ENCODE measurements at places on chromosomes 6 and 20.
A peak's percentile ranks its signal among the peaks of the same experiment; 100 is the strongest.

- peak; percentile 91 for DNase-seq
These were observed at the start of the genes QRSL1 and RTN4IP1 for GRCh38 chr6:106629103-106629858. Gene QRSL1, plus strand, starts transcription at chr6:106629578. Its CDS starts 104 bp downstream, at chr6:106629682. Gene RTN4IP1, minus strand, starts transcription at chr6:106629498. Its CDS starts 477 bp downstream, at chr6:106629021.

DNA sequence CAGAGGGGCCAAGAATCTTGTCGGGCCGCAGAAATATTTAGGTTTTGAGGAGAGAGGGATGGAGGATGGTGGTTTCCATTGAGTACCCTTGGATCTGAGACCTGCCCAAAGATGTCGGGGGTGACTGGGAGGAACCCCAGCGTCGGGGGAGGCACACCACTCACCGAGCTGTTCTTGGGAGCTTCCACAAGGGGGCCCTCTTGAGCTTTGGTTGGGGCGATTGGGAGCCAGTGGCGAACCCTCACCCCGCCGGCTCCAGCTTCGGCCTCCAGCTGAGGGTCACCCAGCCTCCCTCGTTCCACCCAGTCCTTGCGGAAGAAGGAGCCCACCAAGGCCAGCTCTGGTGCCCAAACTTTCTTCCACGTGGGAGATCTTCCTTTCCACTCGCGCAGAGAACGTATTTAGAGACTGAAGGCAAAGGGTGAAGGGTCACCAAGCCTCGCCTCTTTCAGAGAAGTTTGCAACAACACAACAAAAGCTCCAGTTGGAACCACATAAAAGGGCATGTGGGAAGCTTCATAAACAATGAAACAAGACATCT is 33.6 kb downstream of the APCDD1L start:
- DNase-seq = peak; percentile 28

GRCh38 chr6:97085772-97086171 is 161.2 kb downstream of the KLHL32 start:
- peak; percentile 7 for DNase-seq

DNA sequence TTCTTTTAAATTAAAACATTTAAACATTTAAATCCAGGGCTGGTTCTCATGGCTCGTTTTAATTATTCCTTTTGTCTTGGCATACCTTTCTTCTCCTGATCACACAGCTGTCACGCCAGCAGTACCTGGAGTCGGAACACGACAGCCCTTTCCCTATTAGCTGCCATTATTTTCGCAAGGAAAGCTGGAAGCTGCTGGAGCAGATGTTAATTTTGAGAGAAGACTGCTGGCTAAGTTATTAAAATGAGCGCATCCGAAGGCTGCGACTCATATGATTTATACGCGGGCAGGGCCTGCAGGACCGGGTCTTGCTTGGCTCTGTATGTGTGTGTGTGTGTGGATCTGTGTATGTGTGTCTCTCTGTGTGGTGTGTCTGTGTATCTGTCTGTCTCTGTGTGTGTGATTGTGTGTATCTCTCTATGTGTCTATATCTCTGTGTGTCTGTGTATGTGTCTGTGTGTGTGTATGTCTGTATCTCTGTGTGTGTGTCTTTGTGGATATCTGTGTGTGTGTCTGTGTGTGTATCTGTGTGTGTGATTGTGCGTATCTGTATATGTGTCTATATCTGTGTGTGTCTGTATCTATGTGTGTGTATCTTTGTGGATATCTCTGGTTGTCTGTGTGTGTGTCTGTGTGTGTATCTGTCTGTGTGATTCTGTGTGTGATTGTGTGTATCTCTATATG is 191.5 kb downstream of the CDH4 start:
- DNase-seq = peak; percentile 48

- DNase-seq = no peak
These were observed 1.4 kb upstream of the SRXN1 start for GRCh38 chr20:654417-654750.

- DNase-seq = peak; percentile 9
These were observed 20.1 kb downstream of the SEC23B start for GRCh38 chr20:18527836-18528235.

DNA sequence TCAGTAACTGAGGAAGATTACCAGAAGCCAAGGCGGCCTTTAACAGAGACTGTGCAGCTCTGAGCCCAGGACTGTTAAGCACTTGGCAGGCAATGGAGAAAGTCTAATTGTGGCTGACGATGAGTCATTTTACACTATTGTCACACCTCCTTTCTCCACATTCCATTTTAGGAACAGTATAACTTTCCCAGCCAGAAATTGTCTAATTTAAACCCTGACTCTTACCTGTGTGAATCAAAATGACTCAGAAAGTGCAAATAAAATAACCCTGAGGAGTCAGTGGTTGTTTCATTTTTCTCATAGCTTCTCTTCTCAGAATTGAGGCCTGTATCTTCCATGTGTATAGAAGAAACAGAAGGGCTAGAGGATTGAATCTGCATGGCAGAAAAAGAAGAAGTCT is 40.0 kb upstream of the OPN5 start:
- DNase-seq = peak; percentile 44

- no peak for DNase-seq
These were observed 92.4 kb downstream of the NCR2 start for GRCh38 chr6:41427642-41428335.

GRCh38 chr6:2101213-2101612 is 144.2 kb downstream of the GMDS start:
- DNase-seq = no peak

DNA sequence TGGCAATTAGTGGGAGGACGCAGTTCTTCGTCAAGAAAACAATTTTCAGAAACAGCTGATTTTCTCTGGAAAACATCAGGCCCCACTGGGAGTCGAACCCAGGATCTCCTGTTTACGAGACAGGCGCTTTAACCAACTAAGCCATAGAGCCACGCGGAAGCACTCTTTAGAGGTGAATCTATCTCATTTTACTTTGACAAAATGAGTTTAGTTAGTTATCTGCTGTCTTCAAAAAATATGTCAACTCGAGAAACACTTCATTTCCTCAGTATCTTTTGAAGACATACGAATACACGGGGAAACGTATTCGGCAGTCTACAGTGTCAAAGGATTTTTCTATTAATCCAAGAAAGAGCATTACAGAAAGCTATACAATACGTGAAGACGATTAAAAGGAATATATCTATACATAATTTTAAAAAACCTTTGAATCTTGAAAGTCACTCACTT is 26.7 kb downstream of the GPX6 start:
- peak; percentile 75 for DNase-seq

DNA sequence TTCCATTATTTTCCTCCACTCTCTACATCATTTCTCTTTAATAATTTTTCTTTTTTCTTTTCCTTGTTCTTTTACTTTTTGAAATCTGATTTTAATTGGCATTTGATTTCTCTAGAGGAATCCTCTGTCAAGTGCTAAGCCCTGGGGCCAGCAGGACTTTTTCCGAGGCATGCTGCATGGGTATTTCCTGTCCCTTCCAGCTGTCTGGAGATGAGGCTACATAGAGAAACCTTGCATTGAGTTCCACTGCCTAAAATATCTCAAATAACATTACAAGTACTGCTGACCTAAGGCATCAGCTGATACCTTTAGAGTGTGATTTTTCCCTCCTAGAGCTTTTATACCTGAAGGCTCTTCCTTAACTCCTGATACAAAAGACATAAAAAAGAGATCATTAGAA is 6.2 kb downstream of the RNF217 start:
- no peak for DNase-seq

GRCh38 chr6:134426623-134427022 is 108.7 kb upstream of the SGK1 start:
- no peak for DNase-seq

DNA sequence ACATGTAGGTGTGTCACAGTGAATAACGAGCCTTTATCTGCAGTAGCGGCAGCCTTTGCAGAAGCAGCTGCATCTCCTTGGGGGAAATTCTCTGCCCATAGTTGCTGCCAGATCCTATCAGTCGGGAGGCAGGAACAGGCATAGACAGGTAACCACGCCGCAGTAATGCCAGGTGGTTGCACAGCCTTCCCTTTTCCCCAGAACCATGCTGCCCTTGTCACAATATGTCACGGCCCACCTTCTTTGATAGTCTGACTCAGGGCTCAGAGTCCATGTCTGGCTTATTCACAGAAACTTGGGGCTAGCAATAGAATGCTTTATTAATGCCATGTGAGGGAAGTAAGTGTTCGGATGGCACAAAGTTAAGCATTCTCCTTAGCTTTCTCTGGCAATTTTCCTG is 76.6 kb downstream of the F13A1 start:
- no peak for DNase-seq

DNA sequence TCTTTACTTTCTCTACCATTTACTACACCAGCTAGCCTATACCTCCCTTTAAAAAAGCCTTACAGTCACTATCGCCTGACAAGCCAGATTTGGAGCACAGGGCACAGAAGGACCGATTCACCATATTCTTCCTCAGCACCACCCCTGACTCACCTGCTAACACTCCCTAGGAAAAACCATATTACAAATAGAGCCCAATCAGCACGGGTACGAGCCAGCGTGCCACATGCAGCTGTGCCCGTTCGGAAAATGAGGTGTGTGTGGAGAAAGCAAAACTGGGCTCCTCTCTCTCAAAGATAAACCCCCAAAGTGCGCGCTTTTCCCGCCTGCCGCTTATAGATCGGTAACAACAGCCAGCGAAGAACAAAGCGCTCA is 1.2 kb downstream of the SYNCRIP start:
- no peak for DNase-seq

- DNase-seq = no peak
These were observed 11.0 kb upstream of the RBM38 start for GRCh38 chr20:57380081-57380750.

GRCh38 chr20:62151225-62151624 is 7.7 kb downstream of the SS18L1 start:
- no peak for DNase-seq

- peak; percentile 13 for DNase-seq
These were observed 457.0 kb downstream of the EPM2A start for GRCh38 chr6:145278163-145278807.

DNA sequence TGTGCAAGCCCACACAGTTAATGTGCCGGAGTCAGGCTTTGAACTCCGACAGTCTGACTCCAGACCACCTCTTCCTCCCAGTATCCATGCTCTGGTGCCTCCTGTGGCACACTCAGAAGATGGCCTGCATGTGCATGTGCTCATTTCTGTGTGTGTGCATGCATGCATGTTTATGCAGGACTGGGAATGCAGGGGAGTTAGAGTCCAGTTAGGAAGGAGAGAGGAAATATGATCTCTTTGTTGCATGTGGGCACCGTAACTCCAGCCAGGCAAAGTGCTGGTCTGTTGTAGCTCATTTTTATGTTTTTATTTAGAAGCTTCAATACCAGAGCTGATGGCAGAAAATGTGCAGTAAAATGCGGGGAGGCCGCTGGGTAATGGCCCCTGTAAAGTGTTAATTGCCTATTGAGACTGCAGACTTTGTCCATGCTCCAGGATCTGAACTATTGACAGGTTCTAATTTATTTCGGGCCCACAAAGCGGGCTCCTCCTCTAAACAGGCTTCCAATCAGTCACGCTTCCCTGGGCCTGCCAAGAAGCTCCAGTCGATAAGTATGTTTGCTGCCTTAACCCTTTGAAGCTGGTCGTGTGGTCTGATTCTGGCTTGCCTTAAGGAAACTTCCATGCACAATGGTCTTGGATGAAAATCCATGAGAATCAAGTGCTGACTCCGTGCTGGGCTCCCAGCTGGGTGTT is 248.3 kb downstream of the DHX35 start:
- DNase-seq = no peak

DNA sequence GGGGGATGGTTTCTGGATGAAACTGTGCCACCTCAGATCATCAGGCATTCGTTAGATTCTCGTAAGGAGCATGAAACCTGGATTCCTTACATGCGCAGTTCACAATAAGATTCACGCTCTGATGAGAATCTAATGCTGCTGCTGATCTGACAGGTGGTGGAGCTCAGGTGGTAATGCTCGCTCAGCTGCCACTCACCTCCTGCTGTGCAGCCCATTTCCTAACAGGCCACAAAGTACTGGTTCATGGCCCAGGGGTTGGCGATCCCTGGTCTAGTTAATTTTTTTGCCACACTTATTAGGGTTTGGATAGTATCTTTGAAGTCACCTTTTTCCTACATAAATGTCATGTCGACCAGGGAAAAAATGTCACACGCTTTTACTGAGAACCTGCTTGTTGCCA is 96.8 kb upstream of the MLIP start:
- no peak for DNase-seq

- DNase-seq = no peak
These were observed 48.6 kb downstream of the PSMB1 start for GRCh38 chr6:170504479-170504878.

DNA sequence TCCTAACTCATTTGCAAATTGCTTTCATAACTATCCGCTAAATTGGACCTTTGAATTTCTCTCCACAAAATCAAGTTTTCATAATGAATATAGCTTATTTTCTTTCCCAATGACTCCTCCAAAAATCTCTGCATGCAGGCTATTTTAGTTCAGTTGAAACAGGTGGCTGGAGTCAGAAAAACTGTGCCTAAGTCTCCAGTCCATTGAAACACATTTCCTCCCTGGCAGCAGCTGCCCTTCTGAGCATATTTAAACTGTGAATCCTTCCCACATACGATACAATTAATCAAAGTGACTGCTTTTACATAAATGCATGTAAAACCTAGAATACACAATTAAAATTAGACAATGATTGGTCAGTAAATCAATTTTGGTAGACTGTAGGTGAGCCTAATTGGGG is 344.6 kb upstream of the MARCKS start:
- no peak for DNase-seq

GRCh38 chr6:40321616-40322015 is 265.5 kb downstream of the LRFN2 start:
- no peak for DNase-seq

- no peak for DNase-seq
These were observed 16.5 kb downstream of the MDFI start for GRCh38 chr6:41654698-41655151.

GRCh38 chr6:103313432-103313831 is 1546.3 kb downstream of the HACE1 start:
- no peak for DNase-seq

GRCh38 chr6:25640446-25640845 is 11.6 kb upstream of the SCGN start:
- DNase-seq = no peak

DNA sequence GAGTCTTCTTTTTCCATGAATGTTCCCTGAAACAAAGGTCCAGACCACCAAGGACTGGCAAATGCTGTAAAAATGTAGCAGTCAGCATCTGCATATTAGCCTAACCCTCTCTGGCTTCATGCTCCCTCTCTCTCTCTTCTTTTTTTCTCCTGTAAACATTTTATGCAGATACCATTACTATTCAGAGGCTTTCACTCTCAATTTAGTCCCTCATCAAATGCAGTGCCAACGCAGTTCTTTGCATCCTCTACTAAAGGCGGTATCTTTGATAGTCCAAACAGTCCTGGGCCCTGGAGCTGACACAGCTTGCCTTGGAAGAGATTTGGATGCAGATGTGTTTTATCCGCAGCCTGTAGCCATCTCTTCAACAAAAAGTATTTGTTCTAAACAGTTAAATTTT is 167.1 kb upstream of the MMS22L start:
- no peak for DNase-seq

- no peak for DNase-seq
These were observed 40.9 kb downstream of the JAG1 start for GRCh38 chr20:10632721-10633509.

GRCh38 chr6:14986370-14986769 is 259.5 kb upstream of the JARID2 start:
- DNase-seq = no peak

DNA sequence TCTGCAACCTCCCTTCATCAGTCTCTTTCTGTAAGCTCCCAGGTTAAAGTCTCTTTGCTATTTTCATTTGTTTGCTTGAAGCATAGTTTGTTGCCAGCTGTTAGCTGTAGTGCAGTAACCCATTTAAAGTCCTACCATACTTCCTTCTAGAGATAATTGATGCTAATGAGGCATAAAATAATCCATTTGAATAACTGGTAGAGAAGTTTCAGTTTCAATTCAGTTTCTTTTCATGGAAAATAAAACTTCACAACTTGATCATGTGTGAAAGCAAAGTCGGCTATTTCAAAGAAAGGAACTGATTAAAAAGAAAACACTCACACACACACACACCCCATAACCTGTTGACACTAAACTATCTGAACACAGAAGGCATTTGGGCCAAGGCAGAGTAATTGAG is 68.5 kb upstream of the TENT5A start:
- DNase-seq = no peak
